ENCODE measurements at places on chromosomes 2 and 18. TPM values are rescaled to one million over a fixed set of nuclear protein-coding genes. Genes with fewer than 3 reads are reported as not detected.

Gene CYS1
- 0.29 TPM for total RNA-seq

Gene RAD51AP2
- not detected for total RNA-seq

Gene METTL21A
- total RNA-seq, result 39.1 TPM

Gene IKZF2
- total RNA-seq, result 0.32 TPM

- no peak for DNase-seq
These were observed 388.1 kb upstream of the ACVR2A start for GRCh38 chr2:147456779-147457178.

GRCh38 chr18:4821801-4822200 lies 366.7 kb upstream of the DLGAP1 start:
- no peak for DNase-seq

GRCh38 chr2:39377226-39377939 lies 59.7 kb downstream of the MAP4K3 start:
- DNase-seq, result peak; percentile 74

- DNase-seq, result no peak
These were observed 9.8 kb upstream of the LBH start for GRCh38 chr2:30221531-30221930.

DNA sequence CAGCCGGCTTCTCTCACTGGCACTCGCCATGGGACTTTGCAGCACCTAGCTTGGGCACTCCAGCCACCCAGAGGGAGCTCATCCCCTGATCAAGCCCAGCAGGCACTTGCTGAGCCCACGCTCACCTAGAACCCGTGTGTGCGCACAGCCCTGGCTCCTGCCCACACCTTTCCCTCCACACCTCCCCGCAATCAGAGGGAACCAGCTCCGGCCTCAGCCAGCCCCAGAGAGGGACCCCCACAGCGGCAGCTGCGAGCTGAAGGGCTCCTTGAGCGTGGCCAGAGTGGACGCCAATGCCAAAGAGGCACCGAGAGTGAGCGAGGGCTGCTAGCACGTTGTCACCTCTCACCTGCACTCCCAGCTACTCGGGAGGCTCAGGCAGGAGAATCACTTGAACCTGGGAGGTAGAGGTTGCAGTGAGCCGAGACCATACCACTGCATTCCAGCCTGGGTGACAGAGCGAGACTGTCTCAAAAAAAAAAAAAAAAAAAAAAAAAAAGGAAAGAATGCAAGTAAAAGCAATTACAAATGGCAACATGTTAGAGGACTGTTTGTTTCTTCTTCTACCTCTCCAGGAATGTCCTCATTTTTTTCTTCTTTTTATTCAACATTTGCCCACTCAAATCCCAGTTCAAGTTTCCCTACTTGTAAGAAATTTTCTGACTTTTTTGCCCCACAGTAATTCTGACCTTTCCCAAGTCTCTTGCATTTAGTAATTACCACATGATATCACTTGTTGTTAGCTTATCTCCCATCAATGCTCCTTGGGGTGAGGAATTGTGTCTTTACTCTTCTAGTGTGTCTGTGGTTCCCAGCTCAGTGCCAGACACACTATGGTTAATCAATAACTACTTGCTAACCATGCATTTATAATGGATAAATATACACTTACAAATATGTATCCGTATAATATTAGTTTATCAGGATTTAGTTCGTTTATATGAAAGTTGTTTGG lies 40.6 kb upstream of the ST3GAL5 start:
- no peak for DNase-seq

- DNase-seq, result peak; percentile 76
These were observed 455 bp upstream of the TLK1 start for GRCh38 chr2:171160956-171161740.

GRCh38 chr2:7225848-7226247 lies 308.6 kb downstream of the RNF144A start:
- DNase-seq, result no peak

GRCh38 chr18:39162013-39162827 lies 1596.6 kb upstream of the CELF4 start:
- DNase-seq, result no peak

- no peak for DNase-seq
These were observed 94.6 kb upstream of the SMAD2 start for GRCh38 chr18:48024881-48025660.

DNA sequence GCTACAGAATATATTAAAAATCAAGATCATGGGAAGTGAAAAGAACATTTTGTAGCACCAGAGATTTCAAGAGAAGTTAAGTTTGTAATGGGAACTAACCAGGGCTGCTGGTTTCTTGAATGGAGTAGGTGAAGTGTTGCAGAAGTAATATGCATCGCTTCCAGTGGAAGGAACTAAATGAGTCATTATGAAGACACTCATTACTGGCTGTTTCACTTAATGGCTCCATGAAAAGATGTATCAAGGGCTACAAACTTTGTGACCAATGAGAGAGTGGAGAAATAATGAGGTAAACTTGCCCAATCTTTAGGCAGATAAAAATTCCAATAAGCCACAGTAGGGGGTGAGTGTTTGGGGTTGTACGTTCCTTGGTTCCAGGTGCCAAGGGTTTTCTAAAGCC lies 380.4 kb upstream of the POU3F3 start:
- DNase-seq, result no peak

GRCh38 chr2:200042944-200043343 lies 87.6 kb downstream of the MAIP1 start:
- no peak for DNase-seq

GRCh38 chr2:233989221-233989858 lies 61.2 kb upstream of the SPP2 start:
- no peak for DNase-seq

- DNase-seq, result no peak
These were observed 34.5 kb downstream of the INSIG2 start for GRCh38 chr2:118122594-118123281.

DNA sequence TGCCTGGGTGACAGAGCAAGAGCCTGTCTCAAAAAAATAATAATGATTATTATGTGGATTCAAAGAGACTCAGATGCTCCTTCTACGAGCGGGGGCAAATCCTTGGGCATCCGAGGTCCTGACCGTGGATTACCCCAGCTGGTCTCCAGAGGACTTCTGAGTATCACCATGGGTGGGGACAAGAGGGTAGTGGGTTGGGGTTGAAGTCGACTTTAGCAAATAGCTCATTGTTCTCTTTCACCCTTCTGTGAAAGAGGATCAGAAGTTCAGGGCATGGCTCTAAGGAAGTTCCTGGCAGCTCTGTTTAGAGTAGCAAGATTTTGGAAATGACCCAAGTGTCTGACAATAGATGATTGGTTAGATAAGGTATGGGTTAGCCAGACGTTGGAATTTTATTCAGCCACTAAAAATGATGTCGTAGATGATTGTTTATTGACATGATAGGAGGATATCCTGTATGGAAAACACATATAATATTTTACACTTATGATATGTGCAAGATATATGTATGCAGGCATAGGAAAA lies 59.0 kb upstream of the SPRED2 start:
- DNase-seq, result no peak

Data from SK-MEL-5 (cell line).